Cortex of kidney (tissue), 1 donor: ENCODE measurements at places on chromosomes 5 and 9.

- DNase-seq: no peak
Measured at GRCh38 chr5:144329681-144330080, 159.0 kb downstream of the KCTD16 start.

GRCh38 chr5:33850100-33850594 is 41.6 kb downstream of the ADAMTS12 start:
- DNase-seq: no peak

GRCh38 chr5:29896646-29897045 is 1296.8 kb upstream of the CDH6 start:
- no peak for DNase-seq

GRCh38 chr9:136546697-136547501 is 1.1 kb upstream of the NOTCH1 start:
- no peak for DNase-seq

GRCh38 chr9:98886691-98887229 is 56.9 kb upstream of the COL15A1 start:
- DNase-seq: no peak

DNA sequence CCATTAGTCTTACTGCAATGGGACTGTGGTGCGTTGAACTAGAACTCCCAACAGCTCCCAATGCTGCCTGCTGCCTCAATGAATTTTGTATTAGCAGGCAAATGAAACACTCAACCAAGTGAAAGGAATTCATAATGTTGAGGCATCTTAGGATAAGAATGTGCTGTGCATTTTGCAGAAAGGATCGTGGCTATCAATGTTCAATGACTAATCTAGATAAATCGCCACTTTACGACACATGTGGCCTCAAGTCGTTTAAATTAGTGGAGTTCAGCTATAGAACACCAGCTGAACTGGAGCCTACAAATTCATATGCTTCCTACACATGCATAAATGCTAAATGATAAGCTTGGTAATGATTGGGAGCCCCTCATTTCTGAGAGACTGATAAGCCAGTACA is 318.4 kb downstream of the PSAT1 start:
- DNase-seq: no peak

DNA sequence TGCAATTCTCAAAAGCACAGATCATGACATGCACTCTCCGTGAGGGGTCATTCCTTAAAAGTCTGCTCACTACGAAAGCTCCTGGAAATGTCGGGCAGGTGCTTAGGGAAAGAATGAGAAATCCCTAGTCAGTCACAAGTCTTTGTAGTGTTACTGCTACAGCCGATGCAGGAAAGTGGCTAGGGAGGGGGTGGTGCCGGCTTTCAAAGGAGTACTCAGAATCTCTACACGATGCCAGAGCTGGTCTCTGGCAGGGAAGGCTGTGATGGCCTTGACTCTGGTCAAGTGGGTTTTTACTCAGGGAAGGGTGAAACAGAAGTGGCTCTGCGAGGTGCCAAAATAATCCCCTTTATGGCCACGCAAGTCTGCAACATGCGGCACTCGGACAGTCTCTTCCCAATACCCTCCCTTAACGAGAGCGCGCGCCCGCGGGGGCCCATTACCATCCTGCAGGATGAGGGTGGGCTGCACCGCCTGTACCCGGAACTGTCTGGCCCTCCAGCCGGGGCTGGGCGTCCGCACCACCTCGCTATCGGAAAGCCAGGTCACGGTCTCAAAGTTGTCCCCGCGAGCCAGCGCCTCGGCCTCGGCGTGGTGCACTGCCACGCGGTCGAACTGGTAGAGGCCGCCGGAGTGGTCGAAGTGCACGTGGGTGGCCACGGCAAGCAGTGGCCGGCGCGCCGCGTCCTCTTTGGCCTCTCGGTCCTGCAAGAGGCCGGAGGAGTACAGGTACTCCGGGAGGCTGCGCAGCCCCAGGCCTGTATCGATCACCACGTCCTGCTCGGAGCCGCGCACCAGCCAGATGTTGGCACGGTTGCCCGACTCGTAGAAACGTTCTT is 956 bp downstream of the MBLAC2 start:
- DNase-seq: no peak

DNA sequence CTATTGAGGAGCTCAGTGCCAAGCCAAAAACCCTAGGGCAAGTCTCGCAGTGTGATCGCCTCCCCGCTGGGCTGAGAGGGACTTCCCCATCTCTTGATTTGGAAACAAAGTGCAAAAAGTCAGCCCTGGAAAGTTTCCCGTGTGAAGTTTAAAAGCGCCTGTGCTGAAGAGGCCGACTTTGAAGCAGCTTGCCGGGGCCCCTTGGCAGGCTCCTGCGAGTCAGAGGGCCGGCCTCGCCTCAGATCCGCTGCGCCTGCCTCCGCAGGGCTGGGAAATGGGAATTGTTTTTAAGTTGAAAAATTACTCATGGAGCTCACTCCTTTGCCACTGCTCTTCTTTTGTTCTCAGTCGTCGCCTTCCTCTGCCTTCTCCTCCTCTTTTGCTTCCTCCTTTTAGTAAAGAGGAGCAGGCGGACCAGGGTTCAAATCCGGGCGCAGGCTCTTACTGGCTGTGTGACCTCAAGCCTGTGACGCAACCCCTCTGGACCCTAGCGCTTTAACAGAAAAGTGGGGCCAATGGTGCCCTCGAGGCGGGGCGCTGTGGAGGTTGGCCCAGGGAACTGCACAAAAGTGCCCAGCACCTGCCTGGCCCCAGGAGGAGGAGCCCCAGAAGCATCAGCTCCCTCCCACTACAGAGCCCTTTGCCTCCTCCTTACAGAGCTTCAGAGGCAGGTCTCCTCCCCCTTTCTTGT is 14.7 kb upstream of the LHX2 start:
- DNase-seq: no peak

DNA sequence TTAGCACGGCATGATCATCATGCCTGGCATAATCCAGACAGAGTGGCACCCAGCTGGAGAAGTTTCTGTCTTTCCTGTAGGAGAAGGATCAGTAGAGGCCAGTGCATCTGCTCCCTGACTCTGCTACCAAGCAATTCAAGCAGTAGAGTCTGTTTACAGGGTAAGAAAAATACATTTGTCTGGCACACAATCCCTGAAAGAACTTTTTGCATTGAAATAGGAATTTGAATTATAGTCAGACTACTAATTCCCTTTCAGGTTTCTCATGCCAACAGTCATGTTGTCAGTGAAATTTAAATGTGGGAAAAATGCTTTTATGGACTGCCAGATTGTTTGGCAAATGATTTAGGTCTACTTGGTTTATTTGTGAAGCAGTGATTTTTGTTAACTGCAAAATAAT is 125.6 kb downstream of the RAB3C start:
- DNase-seq: no peak

DNA sequence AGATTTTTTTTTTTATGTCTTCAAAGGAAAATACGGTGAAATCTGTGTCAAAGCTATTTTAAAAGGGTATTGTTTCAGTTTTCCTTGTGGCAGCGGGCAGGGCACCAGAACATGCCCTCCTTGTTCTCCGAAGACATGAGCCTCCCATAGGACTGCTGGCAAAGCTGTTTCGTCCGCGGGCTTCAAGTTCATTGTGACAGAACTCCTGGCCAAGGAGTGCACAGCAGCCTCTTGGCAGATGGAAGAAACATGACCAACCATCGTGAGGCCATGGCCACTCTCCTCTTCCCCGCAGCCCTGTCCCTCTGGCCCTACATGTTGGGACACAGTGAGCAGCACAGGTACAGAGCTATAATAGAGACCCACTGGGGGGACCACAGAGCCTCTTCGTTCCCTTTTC is 99.5 kb downstream of the AOPEP start:
- DNase-seq: no peak

DNA sequence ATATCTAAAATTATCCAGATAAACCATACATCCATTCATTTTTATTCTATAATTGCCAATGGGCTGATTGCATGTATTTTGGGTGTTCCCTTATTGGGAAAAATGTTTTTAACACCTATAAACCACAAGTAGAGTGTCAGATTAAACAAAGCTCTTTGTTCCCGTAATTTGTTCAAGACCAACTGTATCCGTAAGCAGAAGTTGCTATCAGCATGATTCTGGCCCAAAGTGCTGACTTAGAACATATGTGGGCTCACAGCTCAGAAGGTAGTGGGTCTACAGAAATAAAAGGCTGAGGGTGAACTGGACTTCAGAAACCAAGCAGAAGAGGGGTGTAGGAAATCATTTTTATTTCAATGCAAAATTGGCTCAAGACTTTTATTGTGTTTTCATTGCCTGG is 23.5 kb upstream of the IL7R start:
- DNase-seq: no peak

GRCh38 chr9:7509576-7510145 is 289.9 kb downstream of the DMAC1 start:
- no peak for DNase-seq

GRCh38 chr9:85543196-85543595 is 198.6 kb downstream of the AGTPBP1 start:
- DNase-seq: no peak

DNA sequence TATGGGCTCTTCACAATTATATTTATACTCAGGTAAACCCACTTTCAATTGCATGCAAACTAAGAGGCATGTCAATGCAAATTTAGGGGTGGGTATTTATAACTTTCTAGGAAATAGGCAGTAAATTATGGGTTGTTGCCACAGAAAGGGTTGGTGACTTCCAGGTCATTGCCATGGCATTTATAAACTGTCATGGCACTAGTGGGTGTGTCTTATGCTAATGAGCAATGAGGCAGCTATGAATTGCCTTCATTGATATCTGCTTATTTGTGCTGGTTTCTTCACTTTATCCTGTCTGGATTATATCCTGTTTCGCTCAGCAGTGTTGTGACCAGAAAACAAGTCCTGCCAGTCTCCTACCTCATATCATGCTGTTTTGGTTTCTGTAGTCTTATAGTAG is 597.3 kb upstream of the DAB2 start:
- no peak for DNase-seq

GRCh38 chr5:79702606-79703380 is 13.2 kb downstream of the CMYA5 start:
- no peak for DNase-seq

DNA sequence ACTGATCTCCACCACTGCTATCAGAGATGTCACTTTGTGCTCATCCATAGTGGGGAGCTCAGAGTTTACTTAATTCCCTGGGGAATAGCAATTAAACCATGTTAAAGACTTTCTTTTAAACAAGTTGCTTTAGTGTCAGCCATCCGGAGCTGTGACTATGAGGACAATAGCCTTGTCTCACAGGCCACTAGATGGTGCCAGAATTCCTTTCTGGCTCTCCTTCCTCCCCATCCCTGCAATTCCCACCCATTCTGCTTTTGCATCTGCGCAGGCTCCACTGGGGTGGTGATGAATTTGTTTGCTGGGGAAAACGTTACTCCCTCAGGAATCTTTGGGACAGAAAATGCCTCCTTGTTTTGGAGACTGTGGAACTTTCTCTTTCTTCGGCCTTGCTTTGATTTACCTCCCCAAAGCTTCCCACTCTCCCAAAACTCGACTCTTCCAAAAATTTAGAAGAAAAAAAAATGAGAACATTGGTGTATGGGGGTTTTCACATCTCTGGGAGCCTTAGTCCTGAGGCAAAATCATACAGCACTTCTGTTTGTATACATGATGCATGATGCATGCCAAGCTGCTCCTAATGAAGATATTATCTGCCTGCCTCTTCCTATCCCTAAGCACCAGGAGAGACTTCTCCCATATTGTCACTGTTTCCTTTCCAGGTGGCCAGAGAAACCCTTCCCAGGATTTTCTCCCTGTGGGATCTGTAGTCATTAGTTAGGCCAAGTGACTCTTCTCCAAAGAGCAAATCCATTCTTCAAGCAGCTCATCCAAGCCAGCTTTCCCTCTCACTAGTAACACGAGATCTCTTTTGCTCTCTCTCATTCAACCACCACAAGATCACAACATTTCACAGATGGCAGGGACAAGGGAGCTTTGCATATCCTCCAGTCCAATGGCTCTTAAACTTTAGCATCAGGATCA is 466.1 kb downstream of the TLR4 start:
- DNase-seq: no peak

DNA sequence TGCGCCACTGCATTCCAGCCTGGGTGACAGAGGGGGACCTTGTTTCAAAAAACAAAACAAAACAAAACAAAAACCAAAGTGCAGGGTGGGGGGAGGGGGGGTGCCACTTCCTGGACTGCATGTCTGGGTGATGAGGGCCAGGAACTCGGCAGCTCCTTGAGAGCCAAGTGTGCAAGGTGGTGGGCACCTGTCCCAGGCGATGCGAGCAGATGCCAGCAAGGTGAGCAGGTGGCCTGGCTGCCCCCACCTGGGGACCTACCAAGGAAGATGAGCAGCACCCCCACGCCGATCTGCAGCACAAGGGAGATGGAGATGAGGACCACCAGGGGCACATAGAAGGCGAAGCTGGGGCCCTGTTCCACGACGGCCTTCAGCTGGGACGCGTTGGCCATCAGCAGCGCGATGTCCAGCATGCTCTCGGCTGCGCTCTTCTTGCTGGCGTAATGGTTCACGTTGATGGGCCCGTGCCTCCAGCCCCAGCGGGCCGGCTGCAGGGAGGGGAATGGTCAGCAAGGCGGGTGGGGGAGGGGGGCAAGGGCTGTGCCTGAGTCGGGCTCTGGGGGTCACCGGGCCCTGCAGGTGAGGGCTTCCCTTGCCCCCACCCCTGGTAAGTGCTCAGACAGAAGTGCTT is 7.8 kb downstream of the NINJ1 start:
- no peak for DNase-seq

DNA sequence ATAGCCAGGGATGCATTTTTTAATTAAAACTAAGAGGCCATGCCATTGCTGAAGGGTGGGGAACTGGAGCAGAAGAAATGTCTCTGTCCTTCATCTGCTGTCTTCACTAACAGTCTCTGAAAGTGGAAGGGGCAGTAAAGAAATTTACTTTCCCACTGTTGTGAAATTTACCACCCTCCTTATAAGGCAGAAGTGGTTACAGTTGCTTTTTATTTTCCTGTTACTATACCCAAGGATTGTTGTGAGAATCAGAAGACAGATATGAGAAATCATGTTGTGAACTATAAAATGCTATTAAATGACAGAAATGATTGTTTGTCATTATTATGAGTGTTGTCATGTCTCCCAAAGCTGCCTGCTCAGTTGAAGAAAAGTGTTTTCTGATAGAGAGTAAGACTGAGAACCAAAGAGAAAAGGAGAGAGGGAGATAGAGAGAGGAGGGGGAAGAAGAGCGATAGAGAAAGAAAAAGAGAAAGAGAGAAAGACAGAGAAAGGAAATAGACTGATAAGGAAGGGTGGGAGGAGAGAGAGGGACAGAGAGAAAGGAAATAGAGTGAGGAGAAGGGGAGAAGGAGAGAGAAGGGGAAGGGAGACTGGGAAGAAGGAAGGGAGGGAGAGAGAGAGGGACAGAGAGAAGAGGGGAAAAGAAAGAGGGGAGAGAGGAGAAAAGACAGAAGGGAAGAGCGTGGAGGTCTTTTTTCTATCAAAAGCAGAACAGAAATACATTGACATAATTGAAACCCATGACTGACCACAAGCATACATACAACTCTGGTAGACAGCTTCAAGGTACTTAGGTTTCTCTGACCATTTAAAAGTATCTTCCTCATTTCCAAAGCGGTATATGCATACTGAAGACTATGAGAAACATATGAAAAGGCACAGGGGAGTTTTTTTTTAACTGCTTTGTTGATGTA is 22.5 kb downstream of the SEC61B start:
- DNase-seq: no peak

GRCh38 chr5:175181331-175181730 is 262.7 kb downstream of the DRD1 start:
- no peak for DNase-seq

GRCh38 chr9:113863345-113863744 is 12.8 kb upstream of the ZNF618 start:
- DNase-seq: no peak
